Esophagus muscularis mucosa (tissue), 4 donors: ENCODE measurements at places on chromosomes 5 and 9. TPM values are rescaled to one million over a fixed set of nuclear protein-coding genes. Genes with fewer than 3 reads are reported as not detected.

GRCh38 chr5:178419651-178420050, 170.5 kb downstream of the COL23A1 start:
- no peaks in the 10 kb centered on the region for H3K27me3 ChIP-seq
- DNase-seq, result no peak
- H3K4me3 ChIP-seq, result no peak overlapping the region
- no peaks in the 10 kb centered on the region for H3K36me3 ChIP-seq
- no peaks in the 10 kb centered on the region for H3K4me1 ChIP-seq

DNA sequence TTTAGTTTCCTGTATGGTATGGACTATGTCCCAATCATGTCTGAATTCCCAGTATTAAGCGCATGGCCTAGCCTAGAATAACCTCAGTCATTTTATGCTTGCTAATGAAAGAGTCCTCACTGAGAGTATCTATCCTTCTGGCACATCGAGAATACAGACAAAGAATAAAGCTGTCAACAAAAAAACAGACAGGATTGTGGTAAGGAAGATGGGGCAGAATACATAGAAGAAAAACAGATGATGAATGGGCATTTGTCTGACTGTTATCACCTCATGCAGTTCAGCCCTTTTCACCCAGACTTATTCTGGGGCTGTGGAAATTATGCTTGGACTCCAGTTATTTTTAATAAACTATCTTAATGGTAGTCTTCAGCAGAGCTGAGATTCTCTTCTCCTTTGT, 363.8 kb upstream of the TNC start:
- H3K4me3 ChIP-seq, result no peak overlapping the region
- no peak overlapping the region for H3K27ac ChIP-seq
- no peaks in the 10 kb centered on the region for H3K27me3 ChIP-seq
- H3K4me1 ChIP-seq, result no peaks in the 10 kb centered on the region
- DNase-seq, result no peak
- no peaks in the 10 kb centered on the region for H3K36me3 ChIP-seq

GRCh38 chr9:13358128-13358527, 78.6 kb upstream of the MPDZ start:
- no peak overlapping the region for H3K27ac ChIP-seq
- peaks cover 27% of the 10 kb centered on the region for H3K4me1 ChIP-seq
- no peak overlapping the region for H3K4me3 ChIP-seq
- no peaks in the 10 kb centered on the region for H3K36me3 ChIP-seq
- H3K27me3 ChIP-seq, result no peaks in the 10 kb centered on the region

GRCh38 chr5:101080462-101081240, 177.6 kb upstream of the ST8SIA4 start:
- no peaks in the 10 kb centered on the region for H3K27me3 ChIP-seq
- no peak overlapping the region for H3K4me3 ChIP-seq
- no peak for DNase-seq
- no peak overlapping the region for H3K27ac ChIP-seq
- no peaks in the 10 kb centered on the region for H3K36me3 ChIP-seq
- no peaks in the 10 kb centered on the region for H3K4me1 ChIP-seq

DNA sequence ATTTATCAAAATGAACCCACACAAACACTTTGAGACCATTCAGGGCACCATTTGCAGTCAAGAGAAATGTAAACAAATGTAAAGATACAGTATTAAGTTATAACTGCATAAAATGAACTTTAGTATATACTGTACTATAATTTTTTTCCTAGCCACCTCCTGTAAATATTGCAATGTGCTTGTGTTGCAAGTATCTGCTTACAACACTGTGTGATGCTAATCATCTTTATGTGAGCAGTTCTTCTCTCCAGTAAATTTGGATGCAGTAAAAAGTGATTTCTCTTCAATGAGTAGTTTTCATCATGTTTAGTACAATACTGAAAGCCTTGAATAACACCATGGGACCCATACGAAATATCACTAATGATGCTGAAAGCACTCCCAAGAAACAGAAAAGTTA, 9.4 kb downstream of the G3BP1 start:
- no peak overlapping the region for H3K4me3 ChIP-seq
- H3K36me3 ChIP-seq, result peaks cover 15% of the 10 kb centered on the region
- H3K27me3 ChIP-seq, result no peaks in the 10 kb centered on the region
- no peak overlapping the region for H3K27ac ChIP-seq

The MARCOL gene
- total RNA-seq, result not detected

- no peak for DNase-seq
- peaks cover 59% of the 10 kb centered on the region for H3K4me1 ChIP-seq
- no peaks in the 10 kb centered on the region for H3K27me3 ChIP-seq
- H3K27ac ChIP-seq, result no peak overlapping the region
These were observed 1.4 kb upstream of the WNK2 start for GRCh38 chr9:93182572-93182971.

The FAM221B gene
- not detected for total RNA-seq

The TLX3 gene
- total RNA-seq, result not detected

The ENTR1 gene
- 30.5 TPM for total RNA-seq

- peaks cover 5% of the 10 kb centered on the region for H3K4me1 ChIP-seq
- H3K36me3 ChIP-seq, result peaks cover 79% of the 10 kb centered on the region
- no peaks in the 10 kb centered on the region for H3K27me3 ChIP-seq
- no peak overlapping the region for H3K4me3 ChIP-seq
These were observed 4.4 kb upstream of the DIAPH1 start for GRCh38 chr5:141623186-141623585.

GRCh38 chr5:149946118-149946517, 1.5 kb upstream of the PDE6A start:
- no peaks in the 10 kb centered on the region for H3K36me3 ChIP-seq
- H3K4me3 ChIP-seq, result no peak overlapping the region
- no peaks in the 10 kb centered on the region for H3K4me1 ChIP-seq
- H3K27me3 ChIP-seq, result no peaks in the 10 kb centered on the region
- no peak for DNase-seq
- H3K27ac ChIP-seq, result no peak overlapping the region

DNA sequence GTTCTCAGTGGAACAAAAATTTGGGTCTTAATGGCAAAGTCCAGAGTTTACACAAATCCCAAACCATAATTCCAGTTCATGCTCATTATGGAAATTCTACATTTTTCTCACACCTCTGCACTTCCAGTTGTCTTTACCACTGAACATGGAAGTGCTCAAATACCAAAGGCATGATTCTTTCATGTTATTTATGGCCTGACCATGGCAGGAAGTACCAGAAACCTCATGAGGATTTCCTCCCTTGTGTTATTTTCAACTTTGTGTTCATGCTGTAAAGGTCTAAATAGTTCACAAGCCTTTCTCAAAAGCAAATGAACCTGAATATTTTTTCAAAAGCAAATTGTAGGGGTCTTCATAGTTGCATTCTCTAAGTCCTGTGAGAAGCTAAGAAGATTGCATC, 82.0 kb upstream of the ITGA1 start:
- H3K27me3 ChIP-seq, result no peaks in the 10 kb centered on the region
- H3K4me1 ChIP-seq, result no peaks in the 10 kb centered on the region
- DNase-seq, result no peak
- no peaks in the 10 kb centered on the region for H3K36me3 ChIP-seq
- H3K27ac ChIP-seq, result no peak overlapping the region
- no peak overlapping the region for H3K4me3 ChIP-seq

GRCh38 chr9:132818588-132818987, 59.5 kb downstream of the AK8 start:
- no peaks in the 10 kb centered on the region for H3K4me1 ChIP-seq
- no peak overlapping the region for H3K27ac ChIP-seq
- H3K27me3 ChIP-seq, result no peaks in the 10 kb centered on the region
- no peak overlapping the region for H3K4me3 ChIP-seq
- H3K36me3 ChIP-seq, result no peaks in the 10 kb centered on the region

The SPATA6L gene
- 0.23 TPM for total RNA-seq

The EIF4E1B gene
- not detected for total RNA-seq

DNA sequence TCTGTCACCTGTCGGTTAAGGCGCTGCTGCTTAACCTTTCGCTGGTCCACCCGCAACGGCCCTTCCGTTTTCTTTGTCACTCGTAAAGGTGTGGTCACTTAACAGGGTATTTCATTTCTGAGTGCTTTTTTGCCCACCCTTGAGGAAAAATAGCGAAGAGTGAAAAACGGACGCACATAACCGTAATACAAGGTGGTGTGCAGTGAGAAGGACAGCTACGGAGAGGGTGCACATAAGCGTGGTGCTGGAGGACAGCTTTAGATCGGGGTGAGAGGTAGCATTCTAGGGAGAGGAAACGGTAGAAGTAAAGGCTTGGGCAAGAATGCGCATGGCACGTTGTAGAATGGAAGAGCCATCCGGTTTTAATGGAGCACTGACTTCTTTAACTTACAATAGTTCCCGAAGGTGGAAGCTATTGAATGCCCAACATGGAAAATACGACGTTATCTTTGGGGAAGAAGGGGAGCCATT, 761 bp downstream of the CCT5 start:
- H3K27ac ChIP-seq, result peak overlapping the region; percentile 85
- peak overlapping the region; percentile 82 for H3K4me3 ChIP-seq
- H3K27me3 ChIP-seq, result no peaks in the 10 kb centered on the region
- peaks cover 25% of the 10 kb centered on the region for H3K36me3 ChIP-seq

DNA sequence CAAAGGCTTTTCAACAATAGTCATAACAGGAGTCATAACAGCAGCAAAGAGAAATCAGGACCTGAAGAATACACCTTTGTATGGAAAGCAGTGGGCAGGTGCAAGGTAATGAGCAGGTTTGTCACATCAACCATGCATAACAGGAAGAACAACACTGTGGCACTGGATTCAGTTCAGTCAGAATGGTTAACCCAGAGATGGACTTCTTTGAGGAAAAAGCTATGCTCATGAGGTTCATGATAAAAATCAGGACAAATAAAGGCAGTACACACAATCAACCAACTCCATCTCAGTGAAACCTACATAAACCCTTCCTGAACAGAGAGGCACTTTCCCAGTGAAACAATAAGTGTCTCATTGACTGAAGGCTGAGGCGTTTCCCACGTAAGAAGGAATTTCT, 27.0 kb downstream of the ABITRAM start:
- no peak overlapping the region for H3K4me3 ChIP-seq
- no peak for DNase-seq
- H3K4me1 ChIP-seq, result peaks cover 8% of the 10 kb centered on the region
- no peaks in the 10 kb centered on the region for H3K27me3 ChIP-seq
- no peaks in the 10 kb centered on the region for H3K36me3 ChIP-seq
- no peak overlapping the region for H3K27ac ChIP-seq

The FGD3 gene
- 4.3 TPM for total RNA-seq

The LHX2 gene
- total RNA-seq, result not detected

DNA sequence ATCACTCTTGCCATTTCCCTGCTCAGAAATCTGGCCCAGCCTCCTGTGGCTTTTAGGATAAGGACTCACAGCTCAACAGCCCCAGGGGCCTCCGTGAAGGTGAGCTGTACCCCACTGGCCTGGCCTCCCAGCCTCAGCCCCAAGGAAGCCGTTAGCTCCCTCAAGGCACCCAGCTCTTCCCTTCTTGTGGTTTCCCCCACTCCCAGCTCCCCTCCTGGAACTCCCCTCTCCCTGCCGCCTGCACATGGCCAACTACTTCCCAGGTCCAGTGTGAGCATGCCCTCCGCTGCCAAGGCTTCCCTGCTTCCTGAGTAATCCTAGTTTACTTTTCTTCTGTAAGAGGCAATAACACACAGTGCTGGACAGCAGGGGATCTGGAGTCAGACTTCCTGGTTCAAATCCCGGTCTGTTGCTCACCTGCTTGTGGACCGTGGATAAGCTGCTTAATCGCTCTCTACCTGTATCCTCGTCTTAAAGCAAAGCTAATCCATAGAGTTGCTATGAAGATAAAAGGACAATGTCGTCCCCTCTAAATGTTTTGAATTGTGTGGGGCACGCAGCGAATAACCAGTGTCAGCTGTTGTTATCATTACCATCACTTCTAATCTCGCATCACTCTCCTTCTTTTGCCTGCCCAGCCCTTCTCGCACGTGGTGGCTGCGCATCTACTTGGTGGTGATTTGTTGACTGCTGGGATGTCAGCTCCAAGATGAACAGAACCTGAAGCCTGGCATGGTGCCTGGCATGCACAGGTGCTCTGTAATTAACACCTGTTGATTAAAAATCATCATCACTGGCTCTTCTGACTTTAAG, 86.6 kb downstream of the C5orf15 start:
- no peak overlapping the region for H3K27ac ChIP-seq
- H3K4me1 ChIP-seq, result peaks cover 15% of the 10 kb centered on the region
- H3K4me3 ChIP-seq, result no peak overlapping the region
- no peak for DNase-seq
- peaks cover 6% of the 10 kb centered on the region for H3K27me3 ChIP-seq

DNA sequence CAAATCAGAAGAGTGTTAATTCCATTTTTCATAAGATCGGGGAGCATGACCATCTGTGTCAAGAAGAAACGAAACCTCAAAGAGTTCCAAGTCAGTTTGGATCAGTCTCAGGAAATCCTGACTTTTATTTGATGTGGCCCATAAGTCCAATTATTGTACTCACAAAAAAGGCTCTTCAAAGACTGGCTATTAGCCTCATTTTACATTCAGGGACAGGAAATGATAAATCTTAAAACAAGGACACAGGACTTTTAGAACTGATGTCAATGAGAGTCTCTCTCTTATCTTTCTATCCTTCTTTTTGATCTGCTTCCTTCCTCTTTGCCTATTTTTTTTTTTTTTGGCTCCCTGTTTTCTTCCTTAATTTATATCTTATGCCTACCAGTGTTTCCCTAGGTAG, 43.7 kb upstream of the SHOC1 start:
- no peak overlapping the region for H3K27ac ChIP-seq
- no peak for DNase-seq
- H3K4me1 ChIP-seq, result peaks cover 14% of the 10 kb centered on the region
- H3K4me3 ChIP-seq, result no peak overlapping the region

The FLT4 gene
- 12.9 TPM for total RNA-seq

The TSSK1B gene
- total RNA-seq, result not detected

The CDH9 gene
- total RNA-seq, result not detected

The SGCD gene
- total RNA-seq, result 38.6 TPM

The ENC1 gene
- total RNA-seq, result 12.1 TPM

The PTGER4 gene
- total RNA-seq, result 13.3 TPM

- H3K36me3 ChIP-seq, result no peaks in the 10 kb centered on the region
- H3K4me3 ChIP-seq, result no peak overlapping the region
- H3K27ac ChIP-seq, result no peak overlapping the region
- no peaks in the 10 kb centered on the region for H3K4me1 ChIP-seq
These were observed 124.8 kb downstream of the RANBP17 start for GRCh38 chr5:170986598-170986997.

GRCh38 chr5:151251001-151251551, 1.9 kb upstream of the GM2A start:
- H3K4me1 ChIP-seq, result peaks cover 34% of the 10 kb centered on the region
- no peak overlapping the region for H3K4me3 ChIP-seq
- no peak for DNase-seq
- no peaks in the 10 kb centered on the region for H3K36me3 ChIP-seq
- H3K27ac ChIP-seq, result no peak overlapping the region

The DCTN3 gene
- 121 TPM for total RNA-seq

- DNase-seq, result no peak
- no peak overlapping the region for H3K27ac ChIP-seq
- no peak overlapping the region for H3K4me3 ChIP-seq
- H3K27me3 ChIP-seq, result no peaks in the 10 kb centered on the region
These were observed 100.9 kb downstream of the ASTN2 start for GRCh38 chr9:117313989-117314388.

- peak overlapping the region; percentile 62 for H3K4me3 ChIP-seq
- DNase-seq, result no peak
- H3K36me3 ChIP-seq, result no peaks in the 10 kb centered on the region
- H3K4me1 ChIP-seq, result peaks cover 15% of the 10 kb centered on the region
- H3K27me3 ChIP-seq, result no peaks in the 10 kb centered on the region
These were observed 334.4 kb downstream of the CWC27 start for GRCh38 chr5:65102976-65103711.

GRCh38 chr9:12413986-12414385, 279.2 kb upstream of the TYRP1 start:
- no peaks in the 10 kb centered on the region for H3K4me1 ChIP-seq
- H3K4me3 ChIP-seq, result no peak overlapping the region
- no peaks in the 10 kb centered on the region for H3K27me3 ChIP-seq
- no peak for DNase-seq
- H3K36me3 ChIP-seq, result no peaks in the 10 kb centered on the region
- no peak overlapping the region for H3K27ac ChIP-seq

GRCh38 chr5:158421319-158421718, 562.4 kb upstream of the CLINT1 start:
- no peaks in the 10 kb centered on the region for H3K36me3 ChIP-seq
- DNase-seq, result no peak
- H3K4me3 ChIP-seq, result no peak overlapping the region

The ZNF483 gene
- total RNA-seq, result 11.0 TPM

The ADAMTSL2 gene
- total RNA-seq, result 2.8 TPM
